ENCODE measurements at places on chromosomes 12 and 14.

DNA sequence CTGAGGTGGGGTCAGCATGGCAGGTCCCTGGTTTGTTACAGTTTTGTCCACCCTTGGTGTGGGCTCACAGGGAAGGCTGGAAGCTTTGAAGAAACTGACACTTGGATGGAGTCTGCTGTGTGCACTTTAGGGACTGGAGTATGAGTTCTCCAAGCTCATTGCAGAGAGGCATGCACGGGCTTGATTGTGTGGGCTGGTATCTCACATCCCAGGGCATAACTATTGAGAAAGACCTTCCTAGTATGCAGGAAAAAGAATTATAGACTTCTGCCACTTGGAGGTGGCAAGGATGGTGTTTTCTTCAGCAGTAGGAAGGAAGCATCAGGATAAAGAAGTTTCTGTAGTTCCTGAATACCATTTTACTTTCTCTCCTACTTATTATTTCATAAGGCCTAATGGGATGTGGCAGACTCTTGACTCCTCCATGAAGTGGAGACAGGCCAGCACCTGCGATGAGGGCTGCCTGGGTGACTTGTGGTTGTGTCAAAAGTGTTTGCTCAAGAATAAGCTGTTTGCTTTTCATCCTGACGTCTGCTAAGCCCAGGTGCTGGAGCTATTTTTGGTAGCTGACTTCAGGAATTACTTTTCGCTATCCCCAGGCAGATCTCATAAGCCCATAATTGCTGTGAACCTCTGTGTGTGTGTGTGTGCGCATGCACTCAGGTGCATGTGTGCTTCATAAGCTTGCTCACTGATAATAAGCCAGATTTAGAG lies 125.8 kb downstream of the KTN1 start:
- DNase-seq = no peak

- DNase-seq = no peak
Measured at GRCh38 chr14:23361320-23361719, 3.7 kb downstream of the EFS start.

DNA sequence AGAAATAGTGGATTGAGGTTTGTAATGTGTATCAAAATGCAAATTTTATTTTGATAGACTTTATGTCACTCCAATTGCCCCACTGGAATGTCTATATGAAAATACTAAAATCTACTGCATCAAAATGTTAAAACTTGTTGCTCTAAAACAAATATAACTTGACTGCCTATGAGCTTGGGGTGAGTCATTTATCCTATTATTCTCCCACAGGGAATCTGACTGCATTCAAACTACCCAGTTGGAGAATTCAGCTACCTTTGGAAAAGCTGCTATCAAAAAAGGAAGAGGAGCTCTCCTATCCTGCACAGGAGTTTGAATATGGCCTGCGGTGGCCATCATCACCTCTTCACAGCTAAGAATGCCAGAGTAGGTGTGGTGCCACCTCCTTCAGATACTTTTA lies 173.1 kb downstream of the KLHL28 start:
- DNase-seq = no peak

DNA sequence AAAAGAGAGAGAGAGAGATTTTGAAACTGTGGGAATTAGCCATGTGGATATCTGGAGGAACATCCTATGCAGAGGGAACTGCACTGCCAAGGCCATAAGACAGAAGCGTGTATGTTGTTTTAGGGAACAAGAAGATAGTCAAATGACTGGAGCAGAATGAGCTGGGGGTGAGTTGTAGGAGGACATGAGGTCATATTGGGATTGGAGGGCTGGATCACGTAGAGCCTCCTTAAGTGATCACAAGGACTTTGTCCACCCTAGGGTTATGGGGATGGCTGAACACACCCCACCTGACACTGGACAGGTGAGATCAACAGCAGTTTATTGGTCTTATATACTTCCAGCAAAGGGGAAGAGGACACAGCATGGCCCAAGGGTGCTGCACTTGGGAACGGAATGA lies 8.2 kb upstream of the CGRRF1 start:
- no peak for DNase-seq

DNA sequence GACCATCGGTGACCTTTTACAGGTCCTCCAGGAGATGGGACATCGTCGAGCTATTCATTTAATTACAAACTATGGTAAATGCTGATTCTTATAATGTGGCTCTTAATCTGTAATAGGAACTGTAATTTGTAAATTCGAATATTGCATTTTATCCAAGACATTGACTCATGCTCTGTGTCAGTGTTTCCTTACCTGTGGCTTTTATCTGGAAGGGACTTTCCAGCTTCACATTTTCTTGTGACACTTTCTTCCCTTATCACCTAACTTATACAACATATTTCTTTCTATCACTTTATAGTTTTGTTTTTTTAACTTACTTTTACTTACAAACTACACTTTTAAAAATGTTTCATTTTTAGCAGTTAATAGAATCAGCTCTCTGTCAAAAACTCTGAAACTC lies 14.8 kb downstream of the IRAK3 start:
- DNase-seq = no peak

GRCh38 chr12:64825143-64826021 lies 935 bp downstream of the TBC1D30 start:
- no peak for DNase-seq

DNA sequence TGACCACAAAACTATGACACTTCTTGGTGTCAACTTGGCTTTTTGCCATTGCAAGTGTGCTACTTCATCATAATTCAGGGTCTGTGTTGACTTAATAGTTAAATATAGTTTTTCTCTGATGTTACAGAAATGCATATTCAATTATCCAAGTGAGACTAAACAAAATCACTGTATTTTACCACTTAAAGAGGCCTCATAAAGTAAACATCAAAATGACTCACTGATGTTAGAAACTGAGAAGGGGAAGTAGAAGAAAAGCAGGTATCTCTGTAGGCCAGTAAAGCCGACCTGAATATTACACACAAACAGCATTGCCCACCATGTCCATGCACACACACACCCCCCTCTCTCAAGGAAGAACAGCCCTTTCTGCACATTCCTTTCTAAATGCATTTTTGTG lies 55.4 kb downstream of the RPAP3 start:
- no peak for DNase-seq

- DNase-seq = no peak
Measured at GRCh38 chr12:75505706-75506312, 5.6 kb downstream of the KRR1 start.

GRCh38 chr14:36317650-36318049 lies 2.8 kb downstream of the MBIP start:
- DNase-seq = no peak

GRCh38 chr14:31419179-31419966 lies 977 bp downstream of the HEATR5A start:
- no peak for DNase-seq

GRCh38 chr12:18363321-18363720 lies 102.0 kb downstream of the PIK3C2G start:
- DNase-seq = no peak

DNA sequence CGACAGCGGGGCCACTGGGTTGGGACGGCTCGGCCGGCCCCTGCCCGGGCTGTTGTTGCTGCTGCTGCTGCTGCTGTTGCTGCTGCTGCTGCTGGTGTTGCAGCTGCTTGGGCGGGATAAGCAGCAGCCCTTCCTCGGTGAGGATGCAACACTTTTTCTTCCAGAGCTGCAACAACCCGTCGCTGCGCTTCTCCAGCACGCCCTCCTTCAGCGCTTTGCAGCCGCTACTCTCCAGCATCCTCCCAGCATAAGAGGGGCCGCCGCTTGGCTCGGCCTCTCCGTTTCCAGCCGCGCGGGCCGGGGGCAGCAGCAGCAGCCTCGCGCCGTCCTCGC lies 529 bp downstream of the PHLDA1 start:
- no peak for DNase-seq

Data from neuronal stem cell (in vitro differentiated cells).